LoVo (cell line): ENCODE measurements at places on chromosomes 1 and 21.

- no peak for DNase-seq
Observed at GRCh38 chr1:243260221-243260880, 4.5 kb downstream of the SDCCAG8 start.

DNA sequence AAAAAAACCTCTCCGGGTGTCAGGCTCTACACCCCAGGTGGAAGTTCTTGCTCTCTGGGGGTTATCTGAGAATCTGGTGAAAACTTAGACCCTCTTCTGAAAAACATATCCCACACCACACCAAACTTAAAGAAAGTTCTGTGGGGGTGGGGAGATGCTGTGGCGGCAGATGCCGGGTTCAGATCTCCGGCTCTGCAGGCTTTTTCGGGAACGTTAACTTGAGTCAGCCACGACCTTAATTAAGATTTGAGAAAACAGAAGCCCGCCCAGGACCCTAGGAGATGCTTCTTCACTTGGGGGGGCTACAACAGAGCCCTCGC lies 2.3 kb downstream of the RCC2 start:
- no peak for DNase-seq

DNA sequence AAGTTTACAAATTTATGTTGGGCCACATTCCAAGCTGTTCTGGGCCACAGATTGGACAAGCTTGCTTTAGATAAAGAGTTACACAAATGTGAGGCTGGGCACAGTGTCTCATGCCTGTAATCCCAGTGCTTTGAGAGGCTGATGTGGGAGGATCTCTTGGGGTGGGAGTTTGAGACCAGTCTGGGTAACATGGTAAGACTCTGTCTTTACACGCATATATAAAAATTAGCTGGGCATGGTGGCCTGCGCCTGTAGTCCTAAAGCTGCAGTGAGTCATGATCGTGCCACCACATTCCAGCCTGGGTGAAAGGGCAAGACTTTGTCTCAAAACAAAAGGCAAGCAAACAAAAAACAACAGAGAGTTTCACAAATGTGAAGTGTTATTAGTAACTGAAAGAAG lies 5.9 kb upstream of the VCAM1 start:
- peak; percentile 9 for DNase-seq

GRCh38 chr1:89310505-89310904 lies 37.8 kb upstream of the GBP5 start:
- no peak for DNase-seq

DNA sequence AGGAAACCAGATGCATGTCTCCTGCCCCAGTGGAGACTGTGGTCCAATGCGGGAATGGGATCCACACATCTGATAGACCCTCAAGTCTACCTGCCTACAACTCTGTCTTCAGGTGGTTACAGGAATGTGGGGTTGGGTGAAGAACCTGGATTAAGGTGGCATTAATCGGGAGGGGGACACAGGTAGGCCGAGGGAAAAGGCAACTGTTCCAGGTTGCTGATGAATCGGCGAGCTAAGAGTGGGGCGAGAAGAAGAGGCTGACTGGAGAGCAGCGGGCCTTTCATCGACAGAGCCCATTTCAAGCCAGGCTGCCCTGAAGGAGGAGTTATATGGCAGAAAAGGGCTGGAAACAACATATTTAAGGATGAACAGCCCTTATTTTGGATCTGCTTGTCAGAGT lies 836 bp downstream of the CD2 start:
- no peak for DNase-seq

- DNase-seq: no peak
Observed at GRCh38 chr1:22763487-22764200, 53.0 kb downstream of the EPHB2 start.

DNA sequence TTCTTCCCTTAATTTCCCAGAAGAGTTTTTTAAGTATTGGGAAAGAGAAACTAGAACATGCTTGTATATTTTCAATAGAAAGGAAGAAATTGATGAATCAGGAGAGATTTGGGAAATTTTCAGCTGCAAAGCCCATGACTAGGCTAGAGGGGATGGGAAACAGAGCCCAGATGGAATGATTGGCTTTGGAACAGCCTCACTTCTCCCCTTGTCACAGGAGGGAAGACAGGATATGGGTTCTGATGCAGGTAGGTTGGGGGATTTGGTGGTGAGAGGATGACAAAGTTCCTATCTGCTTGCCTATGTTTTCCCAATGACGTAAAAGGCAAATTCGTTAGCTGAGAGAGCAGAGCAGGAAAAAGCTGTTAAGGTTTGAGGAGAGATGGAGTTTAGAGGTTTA lies 31.0 kb upstream of the ARID1A start:
- DNase-seq: no peak

- no peak for DNase-seq
Observed at GRCh38 chr1:222240536-222241181, 307.2 kb downstream of the HHIPL2 start.
